ENCODE measurements at places on chromosomes 7 and 10.

DNA sequence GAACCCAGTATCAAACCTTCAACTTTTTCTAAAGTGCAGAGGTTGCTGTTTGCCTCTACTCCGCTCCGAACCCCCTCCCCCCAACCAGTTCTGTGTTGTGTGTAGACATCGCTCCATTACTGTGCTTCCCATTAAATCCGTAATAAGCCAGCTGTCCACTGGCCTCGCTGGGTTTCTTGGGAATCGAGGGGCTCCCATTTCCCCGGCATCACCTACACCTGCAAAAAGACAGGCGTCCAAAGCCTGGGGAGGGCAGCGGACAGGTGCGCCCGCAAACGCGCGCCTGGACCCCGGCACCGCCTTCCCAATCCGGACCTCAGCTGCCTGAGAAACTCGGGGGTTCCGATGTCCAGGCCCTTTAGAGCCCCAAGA, 631 bp downstream of the RTKN2 start:
- no peak for DNase-seq

DNA sequence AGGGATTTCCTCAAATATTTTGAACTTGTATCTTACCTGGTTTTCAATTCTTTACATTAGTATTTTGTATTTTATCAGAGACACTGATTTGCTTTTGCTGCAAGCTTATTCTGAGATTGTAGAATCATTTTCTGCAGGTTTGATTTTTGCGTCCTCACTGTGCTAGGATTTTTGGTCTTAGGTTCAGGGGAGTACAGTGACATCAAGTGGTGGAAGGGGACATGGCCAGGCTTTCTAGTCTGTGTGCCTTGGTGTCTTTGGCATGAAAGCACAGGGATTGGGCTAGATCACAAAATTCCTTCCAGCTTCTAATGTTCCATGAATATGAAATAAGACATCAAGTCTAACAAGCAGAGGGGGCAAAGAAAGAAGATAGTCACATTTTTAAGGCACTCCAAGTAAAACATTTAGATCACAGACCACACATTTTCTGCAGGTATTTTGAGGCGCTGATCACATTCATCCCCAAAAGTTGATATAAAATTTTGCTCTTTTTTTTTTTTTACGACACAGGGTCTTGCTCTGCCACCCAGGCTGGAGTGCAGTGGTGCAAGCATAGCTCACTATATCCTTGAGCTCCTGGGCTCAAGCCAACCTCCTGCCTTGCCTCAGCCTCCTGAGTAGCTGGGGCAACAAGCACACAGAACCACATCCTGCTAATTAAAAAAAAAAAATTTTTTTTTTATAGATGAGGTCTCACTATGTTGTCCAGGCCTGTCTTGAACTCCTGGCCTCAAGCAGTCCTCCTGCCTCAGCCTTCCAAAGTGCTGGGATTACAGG, 124.4 kb downstream of the PON1 start:
- peak; percentile 83 for DNase-seq

DNA sequence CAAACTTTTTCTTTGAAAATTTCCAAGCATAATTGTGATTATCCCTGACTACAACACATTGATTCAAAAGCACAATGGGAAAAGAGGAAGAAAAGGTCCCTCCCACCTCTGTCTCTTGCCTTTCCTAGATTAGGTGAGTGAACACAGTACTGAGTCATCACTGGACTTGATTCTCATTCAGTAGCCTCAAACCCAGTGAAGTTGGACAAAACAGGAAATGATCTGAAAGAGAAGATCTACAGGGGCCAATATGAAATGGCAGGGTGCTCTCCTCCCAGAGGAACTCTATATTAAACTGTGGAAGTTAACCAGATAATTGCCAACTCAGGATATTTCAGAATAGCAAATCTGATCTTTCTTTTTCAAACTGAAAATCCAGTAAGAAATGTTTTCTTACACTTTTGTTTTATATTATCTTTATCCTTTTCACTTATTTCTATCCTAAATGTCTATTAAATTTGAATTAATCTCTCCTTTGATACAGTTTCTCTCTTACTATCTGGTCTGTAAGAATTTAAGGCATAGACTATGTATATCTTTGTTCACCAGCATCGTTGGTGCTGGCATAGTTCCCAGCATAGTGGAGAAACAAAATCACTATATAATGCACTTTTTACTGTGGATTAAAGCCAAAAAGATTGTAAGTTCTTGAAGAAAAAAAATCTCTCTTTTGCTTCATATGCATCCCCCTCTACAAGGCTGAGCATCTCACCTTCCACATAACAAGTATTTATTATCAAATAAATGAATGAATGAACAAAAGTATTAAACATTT, 41.4 kb upstream of the IKZF1 start:
- no peak for DNase-seq

DNA sequence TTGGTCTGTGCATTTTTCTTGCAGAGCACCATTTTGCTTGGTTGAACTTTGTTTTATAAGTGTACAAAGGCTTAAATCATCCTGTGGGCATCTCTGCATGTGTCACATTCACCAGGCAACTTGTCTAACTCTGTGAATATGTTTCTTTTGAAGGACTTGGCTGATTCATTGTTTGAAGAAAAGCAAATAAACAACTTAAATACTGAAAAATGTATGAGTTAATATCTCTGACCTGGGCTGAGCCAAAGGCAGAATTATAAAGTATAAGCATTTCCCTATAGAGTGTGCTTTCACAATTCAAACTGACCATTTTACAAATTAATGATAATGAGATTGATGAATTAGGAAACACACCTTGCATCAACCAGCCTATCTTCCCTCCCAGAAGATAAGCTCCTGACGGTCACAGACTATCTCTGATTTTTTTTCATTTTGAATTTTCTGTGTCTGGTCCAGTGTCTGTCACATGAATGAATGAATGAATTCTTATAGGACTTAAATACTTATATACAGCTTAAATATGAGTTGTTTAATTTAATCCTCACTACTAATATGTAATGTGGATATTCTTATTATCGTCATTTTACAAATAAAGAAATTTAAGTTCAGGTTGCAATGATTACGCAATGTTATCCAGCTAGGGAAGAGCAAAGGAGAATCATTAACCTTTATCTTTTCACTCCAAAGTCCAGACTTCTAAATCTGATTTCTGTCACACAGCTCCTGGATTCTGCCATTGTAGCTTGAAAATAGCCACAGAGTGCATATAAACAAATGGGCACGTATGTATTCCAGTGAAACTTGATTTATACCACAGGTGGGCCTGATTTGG, 182.0 kb upstream of the PHYHIPL start:
- no peak for DNase-seq

DNA sequence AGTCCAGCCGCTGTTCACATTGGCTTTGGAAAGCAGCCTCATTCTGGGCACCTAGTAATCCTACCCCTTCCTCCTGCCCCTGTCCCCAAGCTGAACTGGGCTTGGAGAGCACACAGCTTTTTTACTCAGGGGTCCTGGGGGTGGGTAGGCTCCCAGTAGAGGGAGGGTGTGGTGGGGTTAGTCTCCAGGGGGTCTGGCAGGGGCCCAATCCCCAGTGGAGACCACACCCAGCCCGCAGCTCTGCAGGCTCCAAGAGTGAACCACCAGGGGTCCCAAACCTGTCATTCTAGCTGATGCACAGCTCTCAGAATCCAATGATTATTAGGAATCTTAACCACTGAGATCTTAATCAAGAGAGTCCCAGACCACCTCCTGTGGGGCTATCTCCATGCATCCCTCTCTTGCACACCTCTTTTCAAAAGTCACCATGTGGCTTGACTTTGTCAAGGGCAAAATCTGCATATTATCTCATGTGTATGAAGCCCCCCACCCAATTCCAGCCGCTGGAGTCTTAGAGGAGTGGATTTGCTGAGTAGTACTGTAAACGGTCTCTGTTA, 2.7 kb downstream of the HOXA11 start:
- no peak for DNase-seq

GRCh38 chr10:30591249-30591670, 38.3 kb downstream of the LYZL2 start:
- peak; percentile 66 for DNase-seq

DNA sequence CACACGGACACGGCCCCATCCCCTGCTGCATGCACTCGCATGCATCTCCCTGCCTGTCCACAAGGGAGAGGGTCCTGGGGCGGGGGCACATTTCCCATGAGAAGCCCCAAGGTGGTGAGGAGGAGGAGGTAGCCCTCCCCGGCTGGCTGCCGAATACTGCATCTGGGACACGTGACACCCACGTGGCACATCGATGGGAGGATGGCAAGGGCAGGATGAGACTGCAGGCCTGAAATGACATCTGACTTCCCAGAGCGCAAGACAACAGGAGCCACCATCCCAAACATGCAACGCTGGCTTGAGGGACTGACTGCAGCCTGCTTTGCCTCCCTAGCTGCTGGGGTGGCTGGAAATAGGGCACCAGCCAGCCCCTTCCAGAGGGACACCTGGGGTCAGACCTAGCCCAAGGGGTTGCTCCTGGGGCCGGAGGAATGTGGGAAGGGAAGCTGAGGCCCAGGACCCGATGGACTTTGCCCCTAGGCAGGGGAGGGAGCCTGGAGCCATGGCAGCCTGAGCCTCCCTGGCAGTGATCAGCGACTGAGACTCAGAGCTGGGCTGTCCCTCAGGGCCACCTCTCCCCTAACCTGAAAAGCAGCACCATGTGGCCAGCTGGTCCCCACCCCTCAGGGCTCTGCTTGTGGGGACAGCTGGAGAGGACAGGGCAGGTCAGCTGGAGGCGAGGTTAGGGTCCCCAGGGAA, 16.1 kb downstream of the BUD23 start:
- DNase-seq = no peak

DNA sequence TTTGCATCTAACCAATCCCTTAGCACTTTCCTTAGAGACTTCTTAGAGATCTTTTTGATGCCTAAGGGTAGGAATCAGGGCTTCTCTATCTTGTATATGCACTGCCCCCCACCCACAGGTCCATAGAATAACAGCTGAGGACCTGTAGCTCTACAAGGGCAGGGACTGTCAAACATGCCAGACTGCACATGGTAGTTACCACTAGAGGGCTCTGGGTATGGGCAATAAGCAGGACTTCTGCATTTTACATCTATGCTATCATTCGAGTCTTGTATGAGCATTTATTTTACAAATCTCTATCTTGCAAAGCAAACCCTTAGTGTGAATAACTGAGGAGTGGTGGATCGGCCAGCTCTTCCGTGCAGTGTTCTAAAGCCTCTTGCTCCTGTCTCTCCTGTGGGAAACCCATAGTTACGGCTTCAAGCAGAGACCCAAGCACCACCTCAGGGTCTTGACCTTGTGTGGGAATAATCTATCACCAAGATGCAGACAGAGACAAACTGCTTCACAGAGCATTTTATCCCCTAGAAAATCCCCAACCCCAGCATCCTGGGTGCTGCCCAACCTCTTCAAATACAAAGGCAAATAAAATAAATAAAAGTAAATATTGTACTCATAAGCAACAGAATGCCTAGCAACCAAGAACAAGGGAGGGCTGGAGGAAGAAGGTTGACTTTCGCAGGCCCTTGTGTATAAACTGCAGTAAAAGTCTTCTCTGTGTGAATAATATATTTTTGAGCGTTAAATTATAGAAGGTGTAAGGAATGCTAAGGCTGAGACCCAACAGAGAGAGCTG, 219.3 kb downstream of the WDR11 start:
- DNase-seq = peak; percentile 61

DNA sequence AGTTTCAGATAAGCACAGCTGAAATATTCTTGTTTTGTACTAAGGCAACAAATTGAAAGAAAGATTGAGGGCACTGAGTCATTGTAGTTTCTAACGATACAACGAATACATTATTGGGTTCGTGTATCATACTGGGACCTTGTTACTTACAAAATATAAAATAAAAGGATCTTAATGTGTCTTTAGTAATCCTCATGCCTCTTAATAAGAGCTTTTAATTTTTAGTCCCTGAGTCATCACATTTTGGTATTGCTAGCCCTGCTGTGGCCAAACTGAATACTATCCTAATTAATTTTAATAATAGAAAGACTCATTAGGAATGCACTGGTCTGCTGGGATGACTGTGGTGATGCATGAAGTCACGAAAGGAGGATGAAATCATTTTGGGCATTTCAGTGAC, 309.7 kb downstream of the EXOC4 start:
- no peak for DNase-seq

GRCh38 chr10:65123120-65123519, 1601.9 kb downstream of the REEP3 start:
- DNase-seq = no peak

- DNase-seq = no peak
These were observed 90.7 kb downstream of the CCDC3 start for GRCh38 chr10:12910835-12911234.
